ENCODE measurements at places on chromosomes 2 and 18. TPM values are rescaled to one million over a fixed set of nuclear protein-coding genes. Genes with fewer than 3 reads are reported as not detected.
A peak's percentile ranks its signal among the peaks of the same experiment; 100 is the strongest.

The AGAP1 gene
- 2.0 TPM for total RNA-seq

The CYP27A1 gene
- total RNA-seq, result 0.10 TPM

The TCF7L1 gene
- 0.07 TPM for total RNA-seq

The CD207 gene
- total RNA-seq, result not detected

The ALPP gene
- total RNA-seq, result not detected

The GKN2 gene
- total RNA-seq, result not detected

The CD8B2 gene
- 0.07 TPM for total RNA-seq

The RNU2-63P gene
- 25.7 TPM for total RNA-seq

The TTN gene
- total RNA-seq, result 1.2 TPM

The GLS gene
- 210 TPM for total RNA-seq

- peaks cover 1% of the 10 kb centered on the region for H3K27me3 ChIP-seq
- no peak overlapping the region for H3K27ac ChIP-seq
- H3K4me3 ChIP-seq, result no peak overlapping the region
- peaks cover 1% of the 10 kb centered on the region for H3K4me1 ChIP-seq
- no peak for DNase-seq
Observed at GRCh38 chr18:6734726-6735430, 5.4 kb downstream of the ARHGAP28 start.

- no peak overlapping the region for H3K4me3 ChIP-seq
- H3K4me1 ChIP-seq, result no peaks in the 10 kb centered on the region
- no peak for DNase-seq
- H3K27me3 ChIP-seq, result no peaks in the 10 kb centered on the region
Observed at GRCh38 chr18:11020161-11020853, 129.1 kb downstream of the PIEZO2 start.

DNA sequence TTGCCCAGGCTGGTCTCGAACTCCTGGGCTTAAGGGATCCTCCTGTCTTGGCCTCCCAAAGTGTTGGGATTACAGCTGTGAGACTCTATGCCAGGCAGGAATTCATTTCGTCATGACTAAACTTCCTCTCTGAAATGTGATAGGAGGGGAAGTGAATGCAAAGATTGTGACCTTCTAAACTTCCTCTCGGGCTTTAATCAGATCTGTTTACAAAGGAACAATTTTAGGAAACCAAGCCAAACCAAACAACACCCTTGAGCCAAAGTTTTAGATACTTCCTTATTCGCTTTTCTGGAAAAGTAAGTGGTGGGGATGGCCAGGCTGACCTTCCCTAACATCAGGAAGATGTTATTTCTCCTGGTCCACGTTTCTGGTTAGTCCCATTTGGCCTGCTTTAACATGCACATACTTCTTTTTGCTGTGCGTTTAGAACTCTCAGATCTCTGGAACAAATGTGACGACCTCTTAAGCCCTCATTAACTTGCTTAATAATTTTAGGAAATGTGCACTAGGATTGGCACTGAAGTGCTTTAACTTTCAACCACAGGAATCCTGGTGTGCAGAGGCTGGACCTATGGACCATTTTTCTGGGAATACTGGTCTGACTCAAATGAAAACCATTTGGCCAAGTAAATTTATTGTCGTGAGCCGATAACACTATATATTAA is 33.2 kb upstream of the YES1 start:
- peaks cover 1% of the 10 kb centered on the region for H3K27me3 ChIP-seq
- no peaks in the 10 kb centered on the region for H3K36me3 ChIP-seq
- DNase-seq, result no peak
- no peaks in the 10 kb centered on the region for H3K4me1 ChIP-seq
- no peak overlapping the region for H3K4me3 ChIP-seq

DNA sequence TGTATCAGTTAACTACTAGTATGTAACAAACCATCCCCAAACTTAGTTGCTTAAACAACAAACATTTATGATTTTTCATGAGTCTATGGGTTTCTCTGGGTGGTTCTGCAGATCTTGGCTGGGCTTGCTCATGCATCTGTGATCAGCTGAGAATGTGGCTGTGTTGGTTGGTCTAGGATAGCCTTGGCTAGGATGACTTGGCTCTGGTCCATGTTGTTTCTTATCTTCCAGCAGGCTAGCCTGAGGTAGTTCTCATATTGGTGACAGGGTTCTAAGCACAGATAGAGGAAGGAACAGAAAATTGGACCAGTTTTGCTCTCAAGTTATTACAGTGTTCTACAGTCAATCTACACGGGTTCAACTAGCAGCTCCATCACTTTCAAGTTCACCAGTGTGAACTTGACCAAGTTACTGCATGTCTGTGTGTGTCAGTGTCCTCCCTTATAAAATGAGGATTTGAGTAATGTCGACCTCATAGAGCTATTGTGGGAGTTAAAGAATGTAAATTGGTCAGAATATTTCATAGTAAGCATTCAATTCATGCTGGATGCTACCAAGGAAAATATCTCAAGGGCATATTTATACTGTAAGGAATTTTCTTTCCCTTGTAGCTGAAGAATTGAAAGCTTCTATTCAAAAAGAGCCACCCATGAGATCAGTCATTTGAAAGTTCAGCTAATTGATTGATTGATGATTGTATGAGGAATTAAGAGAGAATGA is 65.3 kb downstream of the MYO3B start:
- no peak for DNase-seq
- no peaks in the 10 kb centered on the region for H3K4me1 ChIP-seq
- H3K4me3 ChIP-seq, result no peak overlapping the region
- H3K27me3 ChIP-seq, result peaks cover 19% of the 10 kb centered on the region

DNA sequence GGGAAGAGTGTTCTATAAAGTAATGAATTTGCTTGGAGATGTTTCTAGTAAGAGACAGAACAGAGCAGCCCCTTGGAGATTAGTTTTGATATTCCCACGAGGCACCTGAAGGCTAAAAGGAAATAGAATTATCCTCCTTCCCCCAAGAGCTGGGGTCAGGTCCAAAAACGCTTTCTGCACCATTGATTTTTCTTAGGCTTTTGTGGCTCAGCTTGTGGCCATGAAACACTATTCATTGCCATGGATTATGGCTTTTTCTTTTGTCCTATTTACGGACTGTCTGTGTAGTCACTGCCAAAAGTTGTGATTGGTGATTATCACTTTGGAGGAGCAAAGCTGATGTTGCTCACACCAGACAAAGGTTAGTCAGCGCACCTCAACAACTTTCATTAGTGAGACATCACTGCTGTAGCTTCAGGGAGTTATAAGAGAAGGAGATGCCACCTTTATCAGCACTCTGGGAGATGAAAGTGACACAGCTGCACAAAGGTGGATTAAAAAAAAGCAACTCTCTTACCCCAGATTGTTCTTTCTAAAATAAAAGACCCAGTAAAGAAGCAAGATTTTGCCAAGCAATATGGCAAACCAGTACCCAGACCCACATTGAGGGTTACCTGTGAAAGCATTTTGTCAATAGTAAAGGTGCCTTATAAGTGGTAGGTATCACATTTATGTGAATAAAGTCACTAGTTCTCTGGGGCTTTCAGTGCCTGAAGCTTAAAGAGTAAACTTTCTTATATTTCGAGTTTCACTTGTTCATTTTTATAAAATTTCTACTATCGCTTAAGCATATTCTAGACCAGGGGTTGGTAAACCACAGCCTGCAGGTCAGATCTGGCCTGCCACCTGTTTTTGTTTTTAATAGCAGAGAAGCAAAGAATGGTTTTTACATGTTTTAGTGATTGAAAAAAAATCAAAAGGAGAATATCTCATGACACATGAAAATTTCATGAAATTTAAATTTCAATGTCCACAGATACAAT is 10.6 kb downstream of the CXCR4 start:
- no peaks in the 10 kb centered on the region for H3K27me3 ChIP-seq
- H3K27ac ChIP-seq, result no peak overlapping the region
- peaks cover 8% of the 10 kb centered on the region for H3K4me1 ChIP-seq

DNA sequence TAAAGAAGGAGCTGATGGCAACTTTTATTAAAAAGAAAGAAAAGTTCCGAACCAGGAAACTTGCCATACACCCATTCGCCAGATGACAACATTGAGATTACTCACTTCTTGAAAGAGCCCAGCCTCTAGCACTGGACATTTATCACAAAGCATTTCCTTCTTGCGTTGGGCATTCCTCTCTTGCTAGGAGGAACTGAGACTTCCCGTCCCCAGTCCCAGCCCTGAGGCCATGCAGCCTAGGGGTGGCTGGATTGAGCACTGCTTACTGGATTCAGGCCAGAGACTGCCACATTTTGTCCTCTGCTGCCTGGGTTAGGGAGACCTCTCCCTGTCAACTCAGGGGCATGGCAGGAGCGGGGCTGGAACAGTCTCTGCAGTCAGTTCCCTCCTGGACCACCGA is 80.1 kb downstream of the SDC1 start:
- H3K27ac ChIP-seq, result no peak overlapping the region
- DNase-seq, result no peak
- no peaks in the 10 kb centered on the region for H3K36me3 ChIP-seq
- H3K4me3 ChIP-seq, result no peak overlapping the region
- peaks cover 8% of the 10 kb centered on the region for H3K27me3 ChIP-seq

DNA sequence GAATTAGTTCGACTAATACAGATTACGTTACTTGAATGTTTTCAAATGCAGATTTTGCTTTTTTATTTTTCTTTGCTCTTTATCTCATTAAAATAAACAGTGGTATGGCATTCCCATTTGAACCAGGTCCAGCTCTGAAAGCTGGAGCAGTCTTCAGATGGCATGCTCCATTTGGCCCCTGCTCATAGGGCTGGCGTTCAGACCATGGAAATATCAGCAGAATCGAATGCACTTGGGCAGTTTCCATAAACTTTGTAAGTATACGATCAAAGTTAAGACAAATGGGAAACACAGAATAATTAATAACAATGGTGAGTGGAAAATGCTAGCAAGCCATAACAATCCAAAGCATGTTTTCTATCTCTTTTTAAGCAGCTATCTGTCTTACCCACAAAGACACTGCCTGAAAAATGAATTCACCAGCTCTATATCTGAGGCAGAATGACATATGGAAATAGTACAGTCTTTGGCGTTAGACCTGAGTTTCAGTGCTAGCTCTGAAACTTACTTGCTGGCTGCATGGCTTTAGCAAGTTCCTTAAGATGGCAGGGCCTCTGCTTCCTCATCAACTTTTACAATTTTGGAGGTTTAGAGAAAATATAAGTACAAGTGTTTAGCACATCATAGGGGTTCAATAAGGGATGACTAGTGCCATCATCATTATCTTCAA is 131.6 kb downstream of the BCL2 start:
- peaks cover 86% of the 10 kb centered on the region for H3K4me1 ChIP-seq
- no peak for DNase-seq
- peaks cover 12% of the 10 kb centered on the region for H3K36me3 ChIP-seq
- peak overlapping the region; percentile 43 for H3K27ac ChIP-seq
- no peak overlapping the region for H3K4me3 ChIP-seq

DNA sequence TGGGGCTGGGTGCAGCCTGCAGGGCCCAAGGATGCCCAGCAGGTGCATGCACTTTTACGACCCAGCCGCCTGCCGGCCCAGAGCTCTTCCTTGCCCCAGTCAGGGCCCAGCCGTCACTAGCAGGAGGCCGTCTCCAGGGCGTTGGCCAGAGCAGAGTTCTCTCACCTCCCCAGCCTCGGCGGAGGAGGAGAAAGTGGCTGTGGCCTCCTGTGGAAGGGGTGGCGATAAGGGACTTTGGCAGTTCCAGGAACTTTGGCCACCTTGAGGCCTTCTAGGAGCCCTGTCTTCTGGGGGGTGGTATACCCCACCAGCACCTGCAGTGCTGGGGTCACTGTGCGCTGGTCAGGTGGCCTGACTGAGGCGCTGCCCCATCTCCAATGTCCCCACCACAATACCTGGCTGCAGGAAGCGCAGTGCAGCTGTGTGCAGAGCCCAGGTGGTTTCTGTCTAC is 22.0 kb downstream of the NPPC start:
- peaks cover 3% of the 10 kb centered on the region for H3K27me3 ChIP-seq
- H3K36me3 ChIP-seq, result no peaks in the 10 kb centered on the region

GRCh38 chr2:37632310-37632709 is 39.1 kb downstream of the CDC42EP3 start:
- H3K36me3 ChIP-seq, result peaks cover 3% of the 10 kb centered on the region
- H3K4me3 ChIP-seq, result no peak overlapping the region
- peaks cover 82% of the 10 kb centered on the region for H3K4me1 ChIP-seq
- DNase-seq, result no peak

DNA sequence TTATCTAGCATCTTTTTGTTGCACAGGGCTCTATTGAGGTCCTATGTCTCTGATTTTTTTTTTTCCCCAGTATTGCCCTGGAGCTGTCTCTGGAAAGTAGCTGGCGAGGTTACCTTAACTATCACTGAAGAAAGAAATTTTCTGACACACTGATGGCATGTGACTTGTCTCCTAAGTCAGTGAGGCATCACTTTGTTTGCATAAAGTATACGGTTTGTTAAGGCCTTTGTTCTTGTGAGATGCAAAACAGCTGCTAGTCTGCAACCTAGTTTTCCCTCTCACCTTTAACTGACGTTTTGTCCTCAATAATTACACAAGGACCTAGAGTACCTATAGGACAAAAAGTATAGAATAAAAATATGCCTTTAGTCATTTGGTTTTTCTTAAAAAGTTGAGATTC is 41.8 kb downstream of the UBXN4 start:
- H3K4me1 ChIP-seq, result no peaks in the 10 kb centered on the region
- peaks cover 50% of the 10 kb centered on the region for H3K36me3 ChIP-seq
- no peaks in the 10 kb centered on the region for H3K27me3 ChIP-seq
- no peak overlapping the region for H3K27ac ChIP-seq
- no peak for DNase-seq

- no peaks in the 10 kb centered on the region for H3K36me3 ChIP-seq
- DNase-seq, result no peak
- no peaks in the 10 kb centered on the region for H3K27me3 ChIP-seq
- no peak overlapping the region for H3K4me3 ChIP-seq
- no peak overlapping the region for H3K27ac ChIP-seq
Observed at GRCh38 chr2:184444623-184445223, 153.6 kb upstream of the ZNF804A start.

- no peaks in the 10 kb centered on the region for H3K36me3 ChIP-seq
- no peak overlapping the region for H3K27ac ChIP-seq
- no peak for DNase-seq
- H3K4me3 ChIP-seq, result no peak overlapping the region
Observed at GRCh38 chr18:24810561-24811305, 350.3 kb downstream of the HRH4 start.

Measured in activated CD4-positive, alpha-beta memory T cell treated with anti-CD3 and anti-CD28 coated beads for 36 hours (primary cell).